ENCODE measurements at places on chromosomes 2 and 18.

DNA sequence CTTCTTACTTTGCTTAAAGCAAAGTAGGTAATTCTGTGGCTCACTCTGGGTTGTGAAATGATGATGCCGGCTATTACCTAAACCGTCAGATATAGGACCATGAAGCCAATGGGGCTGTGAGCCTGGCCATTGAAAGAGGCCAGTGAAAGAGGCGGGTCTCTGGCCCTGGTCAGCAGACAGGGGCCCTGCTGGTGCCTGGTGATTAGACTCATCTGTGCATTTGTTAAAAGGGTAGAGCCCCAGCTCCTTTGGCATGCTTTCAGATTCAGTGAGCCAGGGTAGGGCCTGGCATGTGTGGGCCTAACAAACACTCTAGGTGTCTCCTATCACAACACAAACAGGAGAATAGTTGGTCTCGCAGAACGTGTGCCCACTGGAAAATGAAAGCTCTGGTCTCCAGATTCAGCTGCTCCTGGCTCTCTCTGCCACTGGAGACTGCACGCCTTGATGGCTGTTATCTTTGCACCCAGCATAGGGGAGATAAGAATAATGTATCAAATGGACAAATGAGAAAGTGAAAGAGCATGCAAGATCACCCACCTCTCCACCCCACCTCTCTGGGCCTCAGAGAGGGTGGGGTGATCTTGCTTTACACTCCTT lies 6.9 kb downstream of the LRRC30 start:
- DNase-seq = no peak

- no peak for DNase-seq
These were observed 127.4 kb downstream of the CHST9 start for GRCh38 chr18:27057519-27058234.

DNA sequence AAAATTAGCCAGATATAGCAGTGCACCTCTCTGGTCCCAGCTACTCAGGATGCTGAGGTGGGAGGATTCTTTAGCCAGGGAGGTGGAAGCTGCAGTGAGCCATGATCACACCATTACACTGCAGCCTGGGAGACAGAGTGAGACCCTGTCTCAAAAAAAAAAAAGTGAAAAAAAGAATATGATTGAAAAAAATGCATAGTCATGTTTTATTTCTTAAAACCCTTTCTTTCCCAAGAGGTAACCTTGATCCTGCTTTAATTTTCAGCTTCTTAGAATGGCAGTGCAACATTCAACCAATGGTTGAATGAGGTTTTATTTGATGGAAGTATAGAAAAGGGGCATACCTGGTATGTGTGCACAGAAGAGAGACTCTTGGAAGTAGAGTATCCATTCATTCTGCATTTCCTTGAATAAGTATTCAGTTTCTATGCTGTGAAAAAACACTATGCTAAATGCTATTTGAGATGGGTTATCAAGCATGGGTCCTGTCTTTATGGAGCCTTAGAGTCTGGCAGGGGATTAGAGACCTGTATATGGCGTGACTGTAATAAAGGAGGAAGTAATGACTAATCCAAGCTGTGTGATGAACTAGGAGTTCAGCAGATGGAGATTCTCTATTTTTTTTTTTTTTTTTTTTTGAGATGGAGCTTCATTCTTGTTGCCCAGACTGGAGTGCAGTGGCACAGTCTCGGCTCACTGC lies 146.3 kb downstream of the WDSUB1 start:
- no peak for DNase-seq

- no peak for DNase-seq
These were observed 7.2 kb downstream of the ARHGAP25 start for GRCh38 chr2:68741805-68742306.

GRCh38 chr2:233023007-233023760 lies 9.3 kb upstream of the NEU2 start:
- DNase-seq = no peak

DNA sequence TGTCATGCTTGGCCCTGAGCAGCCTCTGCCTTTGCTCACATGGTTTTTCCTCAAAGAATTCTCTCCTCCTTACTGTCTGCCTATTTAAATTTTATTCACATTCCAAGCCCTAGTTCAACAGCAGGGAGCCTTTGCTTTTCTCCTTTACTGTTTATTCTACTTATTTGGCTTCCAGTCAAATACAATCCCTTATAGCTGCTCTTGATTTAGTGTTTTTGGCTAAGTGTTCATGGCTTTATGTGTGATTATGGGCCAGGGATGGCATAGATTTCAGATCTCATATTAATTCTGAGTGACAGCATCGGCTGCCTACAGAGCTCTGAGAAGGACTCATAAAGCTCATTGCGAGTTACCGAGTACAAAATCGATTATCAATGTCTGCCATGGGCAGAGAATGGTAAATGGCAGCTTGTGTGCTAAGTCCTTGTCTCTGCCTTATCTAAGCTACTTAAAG lies 106.7 kb downstream of the METTL8 start:
- DNase-seq = no peak

DNA sequence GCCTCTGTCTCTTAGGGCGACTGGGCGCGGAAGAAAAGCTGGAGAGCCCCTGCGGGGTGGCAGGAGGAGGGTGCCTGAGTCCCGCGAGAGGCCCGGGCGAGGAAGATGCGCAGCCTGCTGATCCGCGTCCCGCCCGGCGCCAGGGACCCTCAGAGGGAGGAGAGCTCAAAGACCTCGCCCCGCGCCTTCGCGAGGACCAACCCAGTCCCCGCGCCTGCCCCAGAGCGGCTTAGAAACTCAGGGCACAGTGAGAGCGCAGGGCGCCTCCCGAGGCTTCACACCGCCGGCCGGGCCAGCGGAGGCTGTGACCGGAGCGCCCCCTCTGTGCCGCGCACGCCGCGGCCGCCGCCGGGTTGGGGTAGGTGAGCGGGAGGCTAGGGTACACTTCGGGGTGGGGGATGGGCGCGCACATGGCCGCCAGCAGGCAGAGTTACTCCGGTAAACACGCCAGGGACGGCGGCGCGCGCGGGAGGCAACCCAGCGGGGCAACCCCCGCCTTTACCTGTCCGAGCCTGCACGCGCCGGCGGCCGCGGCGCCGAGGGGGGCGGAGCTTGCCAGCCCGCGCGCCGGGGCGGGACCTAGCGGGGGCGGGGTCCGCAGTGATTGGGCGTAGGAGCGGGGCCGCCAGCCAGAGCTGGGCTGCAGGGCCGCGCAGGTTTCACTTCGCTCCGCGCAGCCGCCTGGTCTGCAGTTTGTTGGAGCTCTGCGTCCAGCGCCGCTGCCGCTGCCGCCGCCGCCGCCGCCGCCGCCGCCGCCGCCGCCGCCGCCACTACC lies at the start of gene BCL2L11:
TSS of gene BCL2L11 (plus strand) at position 662 of the 775 bp plus-strand sequence. CDS start 2,832 bp downstream, outside the sequence.
- DNase-seq = peak; percentile 95

GRCh38 chr18:76589866-76590265 lies 94.8 kb upstream of the ZNF516 start:
- DNase-seq = no peak

GRCh38 chr2:101751875-101752619 lies 54.5 kb downstream of the MAP4K4 start:
- no peak for DNase-seq

DNA sequence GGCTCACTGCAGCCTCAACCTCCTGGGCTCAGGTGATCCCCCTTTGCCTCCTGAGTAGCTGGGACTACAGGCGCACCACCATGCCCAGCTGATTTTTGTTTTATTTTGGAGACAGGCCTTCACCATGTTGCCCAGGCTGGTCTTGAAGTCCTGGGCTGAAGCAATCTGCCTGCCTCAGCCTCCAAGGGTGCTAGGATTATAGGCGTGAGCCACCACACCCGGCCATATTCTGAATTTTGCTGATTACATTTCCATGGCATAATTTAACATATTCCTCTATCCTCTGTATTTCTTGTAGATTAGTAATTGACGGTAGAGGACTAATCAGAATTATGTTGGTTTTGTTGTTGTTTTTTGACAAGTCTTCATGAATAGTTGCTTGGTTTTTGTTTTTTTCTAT lies 50.6 kb downstream of the MEX3C start:
- DNase-seq = no peak

DNA sequence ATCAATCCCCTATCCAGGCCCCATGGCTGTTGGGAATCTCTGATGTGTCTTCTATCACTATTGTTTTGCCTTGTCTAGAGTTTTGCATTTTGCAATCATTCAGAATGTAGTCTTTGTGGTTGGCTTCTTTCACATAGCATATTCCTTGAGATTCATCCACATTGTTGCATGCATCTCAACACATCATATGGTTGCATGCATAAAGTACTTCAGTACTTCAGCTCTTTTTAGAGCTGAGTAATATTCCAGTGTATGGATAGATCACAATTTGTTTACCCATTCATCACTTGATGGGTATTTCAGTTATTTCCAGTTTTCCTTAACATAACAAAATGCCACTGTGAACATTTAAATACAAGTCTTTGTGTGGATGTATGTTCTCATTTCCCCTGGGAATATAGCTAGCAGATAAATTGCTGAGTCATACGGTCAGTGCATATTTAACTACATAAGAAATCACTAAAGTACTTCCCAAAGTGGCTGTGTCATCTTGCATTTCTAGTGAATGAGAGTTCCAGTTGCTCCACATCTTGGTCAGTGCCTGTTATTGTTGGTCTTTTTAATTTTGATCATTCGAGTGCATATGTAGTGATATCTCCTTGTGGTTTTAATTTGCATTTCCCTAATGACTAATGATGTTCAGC lies 138.8 kb downstream of the BCL11A start:
- DNase-seq = no peak

DNA sequence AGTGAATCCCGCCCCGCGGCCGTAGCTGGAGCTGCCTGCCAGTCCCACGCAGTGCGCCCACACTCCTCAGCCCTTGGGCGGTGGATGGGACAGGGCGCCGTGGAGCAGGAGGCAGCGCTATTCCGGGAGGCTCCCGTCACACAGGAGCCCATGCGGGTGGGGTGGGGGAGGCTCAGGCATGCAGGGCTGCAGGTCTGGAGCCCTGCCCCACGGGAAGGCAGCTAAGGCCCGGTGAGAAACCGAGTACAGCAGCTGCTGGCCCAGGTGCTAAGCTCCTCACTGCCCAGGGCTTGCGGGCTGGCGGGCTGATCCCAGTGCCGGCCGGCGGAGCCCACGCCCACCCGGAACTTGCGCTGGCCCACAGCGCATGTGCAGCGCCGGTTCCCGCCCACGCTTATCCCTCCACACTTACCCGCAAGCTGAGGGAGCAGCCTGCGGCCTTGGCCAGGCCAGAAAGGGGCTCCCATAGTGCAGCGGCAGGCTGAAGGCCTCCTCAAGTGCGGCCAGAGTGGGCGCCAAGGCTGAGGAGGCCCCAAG lies 1152.8 kb upstream of the CELF4 start:
- no peak for DNase-seq

- no peak for DNase-seq
These were observed 303.8 kb downstream of the FSIP2 start for GRCh38 chr2:186042207-186043028.

DNA sequence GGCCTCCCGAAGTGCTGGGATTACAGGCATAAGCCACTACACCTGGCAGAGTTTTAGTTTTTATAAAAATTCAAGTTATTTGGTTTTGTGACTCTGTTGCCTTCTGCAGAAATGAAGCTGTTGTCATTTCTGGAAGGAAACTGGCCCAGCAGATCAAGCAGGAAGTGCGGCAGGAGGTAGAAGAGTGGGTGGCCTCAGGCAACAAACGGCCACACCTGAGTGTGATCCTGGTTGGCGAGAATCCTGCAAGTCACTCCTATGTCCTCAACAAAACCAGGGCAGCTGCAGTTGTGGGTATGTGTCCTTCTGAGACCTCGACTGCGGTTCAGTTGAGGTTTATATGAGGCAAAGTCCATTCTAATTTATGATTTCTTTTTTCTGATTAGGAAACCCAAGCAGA lies 7.2 kb downstream of the MTHFD2 start:
- DNase-seq = no peak

DNA sequence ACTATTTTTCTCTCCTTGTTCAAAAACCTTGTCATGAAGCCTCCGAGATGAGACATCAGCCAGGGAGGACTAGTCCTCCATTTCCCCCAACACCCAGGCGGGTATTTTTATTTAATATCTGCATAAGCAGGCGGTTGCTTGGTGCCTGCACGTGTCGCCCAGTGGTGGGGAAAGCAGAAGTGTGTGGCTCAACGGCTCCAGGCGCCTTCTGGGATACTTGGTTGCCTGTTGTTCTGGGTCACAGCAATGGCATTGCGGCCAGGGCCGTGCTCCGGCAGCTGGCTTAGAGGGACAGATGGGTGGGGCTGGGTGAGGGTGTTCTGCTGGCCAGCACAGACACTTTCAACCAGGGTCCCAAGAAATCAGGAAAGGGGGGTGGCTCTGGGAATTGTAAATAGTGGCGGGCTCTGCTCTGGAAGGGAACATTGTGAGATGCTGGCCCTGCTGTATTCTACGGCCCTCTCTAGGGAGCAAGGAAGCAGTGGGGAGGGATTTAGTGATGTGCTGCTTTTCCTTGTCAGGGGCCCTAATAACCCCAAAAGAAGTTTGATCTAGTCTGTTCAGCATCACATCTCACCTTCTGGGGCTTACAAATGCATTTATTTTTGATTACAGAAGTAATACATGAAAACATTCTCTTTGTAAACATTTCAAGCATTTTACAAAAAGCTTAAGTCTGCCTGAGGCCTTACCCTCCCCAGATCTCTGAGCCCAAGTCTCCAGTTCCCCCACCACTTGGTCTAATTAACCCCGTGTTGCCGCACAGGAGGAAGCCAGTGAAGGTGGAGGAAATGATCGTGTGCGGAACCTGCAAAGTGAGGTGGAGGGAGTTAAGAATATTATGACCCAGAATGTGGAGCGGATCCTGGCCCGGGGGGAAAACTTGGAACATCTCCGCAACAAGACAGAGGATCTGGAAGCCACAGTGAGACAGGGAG lies 1.1 kb downstream of the VAMP8 start:
- no peak for DNase-seq

- DNase-seq = peak; percentile 42
These were observed 4.8 kb upstream of the CDC42EP3 start for GRCh38 chr2:37676274-37676673.

GRCh38 chr2:31107591-31108300 lies 30.5 kb downstream of the GALNT14 start:
- peak; percentile 24 for DNase-seq
